ENCODE measurements at places on chromosomes 4 and X. TPM values are rescaled to one million over a fixed set of nuclear protein-coding genes. Genes with fewer than 3 reads are reported as not detected.

DCAF12L2 gene
- total RNA-seq, result 1.2 TPM

CFAP47 gene
- total RNA-seq, result 0.09 TPM

RPL39 gene
- total RNA-seq, result 2,033 TPM

FGFRL1 gene
- 26.1 TPM for total RNA-seq

CXCL6 gene
- 0.85 TPM for total RNA-seq

MXRA5 gene
- total RNA-seq, result 0.99 TPM

FAM13A gene
- 12.9 TPM for total RNA-seq

- no peaks in the 10 kb centered on the region for H3K4me1 ChIP-seq
- no peak overlapping the region for H3K27ac ChIP-seq
- no peak overlapping the region for H3K4me3 ChIP-seq
- H3K27me3 ChIP-seq, result no peaks in the 10 kb centered on the region
These were observed 40.9 kb downstream of the ADH5 start for GRCh38 chr4:99047710-99048109.

- DNase-seq, result no peak
- H3K27me3 ChIP-seq, result no peaks in the 10 kb centered on the region
- no peak overlapping the region for H3K4me3 ChIP-seq
- no peak overlapping the region for H3K27ac ChIP-seq
- H3K36me3 ChIP-seq, result no peaks in the 10 kb centered on the region
- H3K4me1 ChIP-seq, result peaks cover 2% of the 10 kb centered on the region
These were observed 3.8 kb upstream of the AMMECR1 start for GRCh38 chrX:110321670-110322069.

- peaks cover 5% of the 10 kb centered on the region for H3K36me3 ChIP-seq
- H3K27me3 ChIP-seq, result no peaks in the 10 kb centered on the region
- DNase-seq, result no peak
- no peaks in the 10 kb centered on the region for H3K4me1 ChIP-seq
- no peak overlapping the region for H3K4me3 ChIP-seq
- H3K27ac ChIP-seq, result no peak overlapping the region
These were observed 48.7 kb upstream of the ARHGEF6 start for GRCh38 chrX:136829413-136829812.

DNA sequence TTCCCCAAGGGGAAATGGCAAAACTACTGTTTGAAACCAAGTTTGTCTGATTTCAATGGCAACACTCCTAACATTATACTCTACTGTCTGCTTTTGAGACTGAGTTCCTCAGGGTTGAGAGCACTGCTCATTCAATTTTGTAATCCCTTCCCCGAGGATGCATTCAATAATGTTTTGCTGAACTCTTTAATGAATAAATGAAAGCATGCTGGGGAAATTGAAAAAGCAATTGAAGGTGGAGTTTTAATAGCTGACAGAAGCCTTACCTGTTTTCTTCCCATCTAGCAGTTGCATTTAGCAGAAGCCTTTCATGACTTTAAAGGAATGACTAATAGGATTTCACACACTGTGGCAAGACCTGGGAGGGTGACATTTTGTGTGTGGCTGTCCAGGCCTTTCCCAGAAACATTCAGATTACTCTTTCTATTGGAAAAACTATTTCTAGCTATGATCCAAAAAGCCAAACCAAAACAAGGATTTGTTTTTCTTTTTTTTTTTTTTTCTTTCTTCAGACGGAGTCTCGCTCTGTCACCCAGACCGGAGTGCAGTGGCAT lies 45.1 kb downstream of the DTHD1 start:
- H3K36me3 ChIP-seq, result no peaks in the 10 kb centered on the region
- H3K4me1 ChIP-seq, result no peaks in the 10 kb centered on the region
- DNase-seq, result no peak
- H3K27ac ChIP-seq, result no peak overlapping the region

GRCh38 chrX:2451501-2452316 lies 49.1 kb downstream of the DHRSX start:
- peak; percentile 74 for DNase-seq
- H3K27me3 ChIP-seq, result no peaks in the 10 kb centered on the region
- H3K4me3 ChIP-seq, result no peak overlapping the region
- H3K27ac ChIP-seq, result no peak overlapping the region
- H3K4me1 ChIP-seq, result no peaks in the 10 kb centered on the region

- H3K4me3 ChIP-seq, result no peak overlapping the region
- H3K4me1 ChIP-seq, result no peaks in the 10 kb centered on the region
- DNase-seq, result peak; percentile 31
- H3K36me3 ChIP-seq, result no peaks in the 10 kb centered on the region
- no peaks in the 10 kb centered on the region for H3K27me3 ChIP-seq
- H3K27ac ChIP-seq, result no peak overlapping the region
These were observed 346.6 kb downstream of the CENPC start for GRCh38 chr4:67198727-67199126.

DNA sequence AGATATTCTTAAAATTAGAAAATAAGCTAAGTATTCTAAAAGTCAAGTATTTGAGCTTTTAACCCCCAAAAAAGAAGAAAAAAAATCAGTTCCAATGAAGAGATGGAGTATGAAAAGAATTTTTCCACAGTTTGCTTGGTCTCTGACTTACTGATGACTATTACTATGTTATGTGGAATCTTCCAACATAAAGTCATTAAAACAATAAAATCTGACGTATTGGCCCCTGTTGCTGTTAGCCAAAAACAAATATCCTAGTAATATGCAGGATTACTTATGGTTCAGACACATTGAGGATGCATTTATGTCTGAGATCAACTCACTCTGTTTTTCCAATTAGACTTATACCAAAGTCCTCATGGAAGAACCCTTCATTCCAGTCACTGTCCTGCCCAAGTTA lies 517.2 kb upstream of the ADGRL3 start:
- DNase-seq, result no peak
- no peaks in the 10 kb centered on the region for H3K27me3 ChIP-seq
- H3K4me3 ChIP-seq, result no peak overlapping the region
- no peak overlapping the region for H3K27ac ChIP-seq
- no peaks in the 10 kb centered on the region for H3K36me3 ChIP-seq
- H3K4me1 ChIP-seq, result no peaks in the 10 kb centered on the region

- no peaks in the 10 kb centered on the region for H3K4me1 ChIP-seq
- no peak overlapping the region for H3K4me3 ChIP-seq
- no peak overlapping the region for H3K27ac ChIP-seq
- no peaks in the 10 kb centered on the region for H3K27me3 ChIP-seq
These were observed 135.3 kb upstream of the HS3ST1 start for GRCh38 chr4:11564021-11564420.

DNA sequence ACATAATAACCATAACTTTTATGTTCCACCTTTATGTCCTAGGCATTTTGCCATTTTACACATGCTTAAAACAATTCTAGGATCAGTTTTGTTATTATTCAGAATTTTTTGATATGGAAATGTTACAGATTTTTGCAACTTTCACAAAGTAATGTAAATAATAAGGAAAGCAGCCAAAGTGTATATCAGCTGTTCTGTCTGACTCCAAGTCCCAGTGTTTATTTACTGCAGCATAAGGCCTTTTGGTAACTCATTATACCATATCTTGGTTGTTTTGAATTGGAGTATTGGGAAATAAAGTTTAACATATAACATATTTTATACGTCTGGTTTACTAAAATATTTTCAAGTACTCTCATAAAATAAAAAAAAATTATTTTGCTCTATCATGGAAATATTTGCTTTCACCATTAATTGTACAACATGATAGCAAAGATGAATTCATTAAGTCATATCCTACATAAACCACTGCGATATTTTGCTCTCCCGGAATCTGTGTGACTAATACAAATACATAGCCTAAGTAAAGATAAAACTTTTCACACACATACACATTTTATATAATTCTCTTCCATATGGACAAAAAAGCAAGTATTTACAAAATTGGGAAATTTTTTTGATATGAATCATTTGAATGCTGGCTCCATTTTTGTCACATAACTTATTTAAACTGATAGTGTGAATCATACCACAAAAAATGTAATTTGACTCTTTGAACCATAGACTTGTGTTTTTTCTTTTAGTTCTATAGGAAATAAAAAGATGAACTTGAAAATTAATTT lies 399.0 kb downstream of the PABPC4L start:
- DNase-seq, result no peak
- no peaks in the 10 kb centered on the region for H3K36me3 ChIP-seq
- H3K4me3 ChIP-seq, result no peak overlapping the region

DNA sequence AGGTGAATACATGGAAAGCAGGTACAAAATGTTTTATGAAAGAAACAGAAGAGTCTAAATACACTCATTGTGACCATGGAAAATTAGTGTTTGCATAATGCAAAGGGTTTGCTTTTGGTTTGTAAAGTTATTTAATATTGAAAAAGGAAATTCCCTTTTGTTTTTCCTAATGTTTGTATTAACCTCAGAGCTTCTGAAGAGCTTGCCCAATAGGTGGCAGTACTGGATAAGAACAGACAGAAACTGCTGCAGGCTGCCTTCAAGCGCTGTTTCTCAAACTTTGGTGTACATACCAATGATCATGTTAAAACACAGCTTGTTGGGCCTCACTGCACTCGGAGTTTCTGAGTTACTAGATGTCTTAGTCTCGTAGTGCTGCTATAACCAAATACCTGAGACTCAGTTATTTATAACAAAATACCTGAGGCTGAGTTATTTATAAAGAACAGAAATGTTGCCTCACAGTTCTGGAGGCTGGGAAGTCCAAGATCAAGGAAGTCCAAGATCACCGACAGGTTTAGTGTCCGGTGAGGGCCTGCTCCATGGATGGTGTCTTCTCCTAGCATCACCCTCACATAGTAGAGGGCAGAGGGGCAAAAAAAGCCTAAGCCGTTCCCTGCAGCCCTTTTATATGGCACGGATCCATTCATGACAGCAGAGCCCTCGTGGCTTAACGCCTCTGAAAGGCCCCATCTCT lies 54.2 kb downstream of the SUPT20HL2 start:
- H3K36me3 ChIP-seq, result no peaks in the 10 kb centered on the region
- no peaks in the 10 kb centered on the region for H3K4me1 ChIP-seq
- DNase-seq, result peak; percentile 43
- no peak overlapping the region for H3K4me3 ChIP-seq
- no peak overlapping the region for H3K27ac ChIP-seq

DNA sequence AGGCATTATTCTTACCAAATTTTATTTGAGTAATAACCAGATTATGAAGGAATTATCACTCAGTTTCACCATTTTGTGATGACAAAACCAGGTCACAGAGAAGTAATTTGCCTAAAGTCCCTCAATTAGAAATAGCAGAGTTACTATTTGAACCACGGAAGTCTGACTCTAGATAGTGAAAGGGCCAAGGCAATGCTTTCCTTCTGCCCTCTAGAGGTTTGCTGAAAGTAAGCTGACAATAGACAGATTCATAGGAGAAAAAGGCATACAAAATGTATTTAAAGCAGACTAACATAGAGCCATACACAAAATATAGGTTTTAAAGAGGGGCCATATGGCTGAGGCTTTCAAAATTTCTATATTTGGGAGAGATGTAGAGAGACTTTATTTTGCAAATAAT lies 43.1 kb downstream of the CXXC4 start:
- H3K4me1 ChIP-seq, result peaks cover under 1% of the 10 kb centered on the region
- H3K27me3 ChIP-seq, result no peaks in the 10 kb centered on the region
- H3K4me3 ChIP-seq, result no peak overlapping the region
- DNase-seq, result no peak

GRCh38 chr4:48944756-48945241 lies 38.2 kb upstream of the OCIAD2 start:
- DNase-seq, result peak; percentile 71
- no peaks in the 10 kb centered on the region for H3K27me3 ChIP-seq
- peaks cover 5% of the 10 kb centered on the region for H3K4me1 ChIP-seq
- no peak overlapping the region for H3K27ac ChIP-seq

GRCh38 chr4:137754652-137755471 lies 222.6 kb upstream of the PCDH18 start:
- no peaks in the 10 kb centered on the region for H3K4me1 ChIP-seq
- H3K27ac ChIP-seq, result no peak overlapping the region
- H3K4me3 ChIP-seq, result no peak overlapping the region
- no peaks in the 10 kb centered on the region for H3K27me3 ChIP-seq

DNA sequence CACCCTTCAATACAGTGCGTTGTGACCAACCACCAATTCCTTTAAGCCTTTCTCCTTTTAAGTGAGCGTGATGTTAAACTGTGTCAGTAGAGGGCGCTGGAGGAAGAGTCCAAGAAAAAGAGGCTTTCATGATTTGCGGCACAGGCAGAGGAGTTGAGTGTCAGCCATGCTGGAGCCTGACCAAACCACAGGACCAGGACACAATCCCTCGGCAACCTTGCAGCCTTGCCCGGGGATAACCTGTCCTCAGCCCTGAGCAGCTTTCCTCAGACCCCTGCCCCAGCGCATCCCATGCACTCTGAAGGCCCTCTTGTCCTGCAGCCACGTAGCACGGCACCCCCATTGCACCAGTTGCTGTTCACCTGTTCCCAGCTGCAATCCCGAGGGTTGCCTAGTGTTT lies 53.5 kb upstream of the SMIM31 start:
- DNase-seq, result peak; percentile 75
- 0 out of 3 replicates have a peak, but pooled peaks cover 2% of the 10 kb centered on the region for H3K36me3 ChIP-seq
- H3K27me3 ChIP-seq, result no peaks in the 10 kb centered on the region
- H3K4me1 ChIP-seq, result no peaks in the 10 kb centered on the region
- H3K4me3 ChIP-seq, result no peak overlapping the region
- H3K27ac ChIP-seq, result no peak overlapping the region

DNA sequence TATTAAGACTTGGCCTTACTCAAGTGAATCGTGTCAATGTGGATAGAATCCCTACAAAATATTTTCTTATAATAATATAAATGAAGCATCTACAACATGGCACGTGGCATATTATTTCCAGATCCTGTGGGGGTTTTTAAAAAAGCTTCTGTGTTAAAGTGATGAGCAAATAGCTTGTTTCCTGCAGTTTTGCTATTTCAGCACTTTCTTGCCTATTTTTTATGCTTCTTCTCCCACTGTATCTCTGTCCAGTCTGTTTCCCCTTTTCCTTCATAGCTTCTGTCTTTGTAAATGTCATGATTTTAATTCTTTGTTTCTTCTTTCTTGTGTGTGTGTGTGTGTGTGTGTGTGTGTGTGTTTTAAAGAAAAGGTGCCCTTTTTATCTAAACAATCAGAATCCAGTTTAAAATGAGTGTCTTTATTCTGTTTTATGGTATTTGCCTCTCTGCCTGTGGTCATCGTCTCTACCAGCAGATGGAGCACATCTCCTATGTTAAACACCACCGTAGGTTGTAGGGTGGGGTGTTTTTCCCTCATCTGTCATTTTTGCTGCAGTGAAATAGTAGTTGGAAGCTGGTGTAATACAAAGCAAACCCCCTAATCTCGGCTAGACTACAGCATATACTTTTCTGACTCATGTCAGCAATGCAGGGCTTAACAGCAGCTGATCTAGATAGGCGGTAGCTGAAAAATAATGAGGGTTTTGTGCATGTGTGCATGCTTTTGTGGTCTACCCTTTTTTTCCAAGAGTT lies 33.1 kb downstream of the FTHL17 start:
- H3K4me3 ChIP-seq, result no peak overlapping the region
- peaks cover 6% of the 10 kb centered on the region for H3K36me3 ChIP-seq
- DNase-seq, result peak; percentile 28
- no peaks in the 10 kb centered on the region for H3K4me1 ChIP-seq
- no peak overlapping the region for H3K27ac ChIP-seq

- no peak overlapping the region for H3K27ac ChIP-seq
- H3K36me3 ChIP-seq, result peaks cover 91% of the 10 kb centered on the region
- DNase-seq, result no peak
- H3K4me3 ChIP-seq, result no peak overlapping the region
- H3K27me3 ChIP-seq, result no peaks in the 10 kb centered on the region
These were observed 21.1 kb downstream of the NOP14 start for GRCh38 chr4:2942037-2942531.
